Foreskin melanocyte (primary cell): ENCODE measurements at places on chromosomes 7 and 10.

DNA sequence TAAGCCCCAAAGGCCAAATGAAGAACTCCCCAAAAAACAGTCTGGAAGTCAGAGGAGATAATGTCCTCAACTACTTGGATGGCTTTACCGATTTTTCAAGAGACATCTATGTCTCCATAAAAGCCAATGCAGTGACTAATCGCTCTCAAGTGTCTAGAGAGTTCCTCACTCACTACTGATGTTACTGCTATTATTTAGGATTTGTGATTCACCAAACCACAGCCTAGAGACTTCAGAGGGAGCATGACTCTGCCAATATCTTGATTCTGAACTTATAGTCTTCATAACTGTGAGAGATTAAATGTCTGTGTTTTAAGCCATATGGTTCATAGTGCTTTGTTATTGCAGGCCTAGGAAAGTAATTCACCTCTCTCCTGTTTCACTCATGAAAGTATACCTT is 160.2 kb downstream of the IPMK start:
- no peak for DNase-seq

DNA sequence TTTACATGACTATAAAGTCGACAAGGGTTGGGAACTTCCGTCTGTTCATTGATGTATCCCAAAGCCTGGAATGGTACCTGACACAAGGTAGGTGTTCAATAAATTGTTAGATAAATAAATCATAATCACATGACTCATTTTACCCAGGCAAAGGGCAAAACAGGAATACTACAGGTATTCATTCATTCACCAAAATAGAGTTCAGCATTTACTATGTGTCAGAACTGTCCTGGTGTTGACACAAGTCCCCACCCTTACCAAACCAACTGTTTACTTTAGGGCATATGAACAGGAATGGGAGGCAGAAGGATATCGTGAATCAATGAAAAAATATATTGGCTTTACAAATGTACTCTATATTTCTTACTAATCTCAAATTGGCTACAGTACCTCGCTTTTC is 666 bp upstream of the YAE1 start:
- DNase-seq = no peak

DNA sequence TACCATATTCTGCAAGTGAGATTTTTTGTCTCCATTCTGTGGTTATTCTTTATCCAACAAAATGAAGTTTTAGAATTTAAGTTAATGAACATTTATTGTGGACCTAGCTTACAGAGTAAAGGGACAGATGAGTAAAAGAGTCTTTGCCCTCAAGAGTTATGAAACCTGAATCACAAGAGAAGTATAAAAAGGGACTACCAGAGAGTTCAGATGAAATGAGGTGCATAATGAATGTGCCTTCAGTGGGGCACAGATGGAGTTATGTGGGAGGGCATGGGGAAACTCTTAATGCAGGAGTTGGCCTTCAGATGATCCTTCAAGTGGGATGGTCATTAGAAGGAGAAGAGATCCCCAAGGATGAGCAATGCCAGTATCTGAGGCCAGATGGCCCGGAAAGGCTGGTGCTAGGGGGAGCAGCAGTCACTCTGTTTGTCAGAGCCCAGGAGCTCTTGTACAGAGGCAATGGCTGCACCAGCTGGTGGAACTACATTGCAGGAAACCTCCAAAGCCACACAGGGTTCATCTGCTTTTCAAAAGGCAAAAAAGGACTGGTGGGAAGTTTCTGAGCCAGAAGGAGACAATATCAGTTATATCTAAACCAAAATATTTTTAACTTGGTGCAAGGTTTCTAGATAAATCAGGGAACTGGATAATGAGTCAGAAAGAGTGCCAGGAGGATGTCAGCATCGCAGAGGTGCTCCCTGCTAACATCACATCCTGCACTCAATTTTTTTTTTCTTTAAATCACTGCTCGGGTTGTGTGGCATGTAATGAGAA is 162.0 kb downstream of the KLF6 start:
- DNase-seq = no peak

DNA sequence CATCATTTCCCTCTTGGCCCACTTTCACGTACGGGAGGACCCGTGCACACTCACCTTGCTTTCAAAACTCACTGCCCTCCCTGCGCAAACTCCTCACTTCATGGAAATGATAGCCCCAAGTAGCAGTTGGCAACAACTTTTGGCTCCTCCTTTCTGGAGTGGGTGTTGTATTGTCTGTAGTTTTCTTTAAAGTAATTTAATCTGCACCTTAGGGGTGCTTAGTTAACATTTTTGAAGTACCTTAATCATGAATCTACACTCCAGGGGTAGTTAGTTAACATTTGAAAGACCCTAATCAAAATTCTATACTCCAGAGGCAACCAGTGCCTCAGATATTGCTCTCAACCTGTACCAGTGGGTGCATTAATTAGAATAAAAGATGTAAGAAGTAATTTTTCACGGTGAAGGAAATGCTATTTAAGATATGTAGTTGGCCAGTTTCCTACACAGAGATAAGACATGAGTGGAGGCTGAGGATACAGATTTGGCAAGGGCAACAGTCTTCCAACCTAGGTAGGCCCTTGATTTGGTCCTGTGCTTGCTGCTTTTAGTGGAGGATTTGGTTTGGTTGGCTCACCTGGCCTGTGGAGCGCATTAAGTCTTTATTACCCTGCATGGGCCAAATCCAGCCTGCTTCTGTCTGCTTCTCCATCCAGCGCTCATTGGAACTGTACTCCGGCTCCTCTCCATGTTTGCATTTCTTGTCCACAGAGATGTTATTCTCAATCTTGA is 93.0 kb downstream of the EXOC4 start:
- DNase-seq = no peak
